Nephron progenitor cell (in vitro differentiated cells): ENCODE measurements at places on chromosomes 7 and 10.

- H3K27ac ChIP-seq: no peak overlapping the region
- H3K36me3 ChIP-seq: peaks cover 8% of the 10 kb centered on the region
- H3K4me3 ChIP-seq: no peak overlapping the region
- peaks cover 3% of the 10 kb centered on the region for H3K27me3 ChIP-seq
- no peak for DNase-seq
Measured at GRCh38 chr10:61170594-61170993, 226.6 kb upstream of the RHOBTB1 start.

DNA sequence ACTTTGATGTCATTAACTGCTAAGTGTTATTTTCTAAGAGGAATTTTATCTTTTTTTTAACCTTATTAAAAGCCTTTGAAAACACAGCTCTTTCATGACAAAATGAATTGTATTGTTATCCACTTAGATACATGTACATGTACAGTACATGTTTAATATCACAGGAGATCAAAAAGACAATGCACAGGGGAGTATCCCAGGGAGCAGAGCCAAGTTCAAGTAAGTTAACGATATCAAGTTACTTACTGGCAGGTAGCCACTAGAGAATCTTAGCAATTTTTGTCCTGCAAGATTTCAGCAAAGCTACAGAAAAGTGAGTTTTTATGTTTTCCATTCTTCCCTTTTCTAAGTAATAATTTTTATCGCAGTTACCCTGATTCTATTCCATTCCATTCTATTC, 33.9 kb upstream of the ARL4A start:
- no peaks in the 10 kb centered on the region for H3K4me1 ChIP-seq
- no peak for DNase-seq
- H3K27ac ChIP-seq: no peak overlapping the region
- no peak overlapping the region for H3K4me3 ChIP-seq
- H3K36me3 ChIP-seq: no peaks in the 10 kb centered on the region

DNA sequence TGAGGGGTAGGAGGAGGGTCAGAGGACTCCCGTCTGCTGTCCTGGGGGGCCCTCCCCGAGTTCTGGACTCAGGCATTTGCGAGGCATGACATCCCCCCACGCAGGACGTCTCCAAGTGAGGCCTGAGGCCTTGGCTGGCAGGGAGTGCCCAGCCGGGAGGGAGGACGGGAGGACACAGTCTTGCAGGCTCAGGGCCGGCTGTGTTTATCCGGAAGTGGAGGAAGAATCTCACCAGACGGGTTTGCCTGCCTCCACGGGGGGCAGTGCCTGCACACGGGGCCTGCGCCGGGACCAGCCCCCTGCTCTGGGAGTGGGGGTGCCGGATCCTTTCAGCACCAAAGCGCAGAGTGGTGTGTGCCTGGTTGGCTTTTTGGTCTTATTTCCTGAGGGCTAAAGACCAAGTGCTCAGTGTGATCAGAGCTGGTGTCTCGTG, 10.9 kb downstream of the PWWP2B start:
- peaks cover 52% of the 10 kb centered on the region for H3K4me1 ChIP-seq
- H3K27me3 ChIP-seq: no peaks in the 10 kb centered on the region
- H3K27ac ChIP-seq: no peak overlapping the region

DNA sequence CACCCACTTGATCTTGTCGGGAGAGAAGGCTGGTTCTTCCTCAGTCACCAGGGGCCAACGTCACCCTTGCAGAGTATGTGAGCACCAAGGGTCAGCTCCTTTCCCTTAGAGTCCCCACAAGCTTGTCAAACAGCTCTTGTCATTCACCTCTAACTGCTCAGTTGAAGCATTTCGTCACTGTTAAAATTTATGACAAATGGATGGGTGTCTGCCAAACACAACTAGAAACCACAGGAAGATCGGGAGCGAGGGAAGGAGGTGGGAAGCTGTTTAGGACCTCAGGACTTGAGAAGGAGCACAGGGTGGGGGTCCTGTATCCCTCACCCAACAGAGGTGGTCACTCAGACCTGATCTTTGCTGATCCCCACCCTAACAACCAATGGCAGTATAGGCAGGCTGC, 373.3 kb upstream of the IGFBP3 start:
- peaks cover 4% of the 10 kb centered on the region for H3K36me3 ChIP-seq
- no peak for DNase-seq

- H3K27ac ChIP-seq: peak overlapping the region; percentile 68
- H3K4me1 ChIP-seq: peaks cover 28% of the 10 kb centered on the region
- H3K27me3 ChIP-seq: peaks cover 7% of the 10 kb centered on the region
- no peak for DNase-seq
- H3K4me3 ChIP-seq: no peak overlapping the region
- no peaks in the 10 kb centered on the region for H3K36me3 ChIP-seq
Measured at GRCh38 chr7:2864204-2864985, 20.3 kb upstream of the GNA12 start.

DNA sequence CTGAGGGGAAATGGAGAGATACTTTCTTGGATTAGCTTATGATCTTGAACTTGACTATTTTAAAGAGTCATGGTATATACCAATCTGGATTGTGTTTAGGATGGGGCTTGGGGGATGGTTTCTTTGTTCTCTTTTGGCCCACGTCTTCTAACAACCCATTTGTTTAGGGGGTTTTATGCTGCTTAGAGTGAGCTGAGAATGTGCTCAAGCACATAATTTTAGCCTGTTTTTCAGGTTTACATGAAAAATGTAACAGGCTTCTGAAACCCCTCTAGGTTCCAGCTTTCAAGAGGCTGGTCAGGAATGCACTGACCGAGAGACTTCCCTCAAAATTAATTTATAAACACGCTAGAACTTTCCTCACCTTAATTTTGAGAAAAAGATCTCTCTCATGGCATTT, 94.3 kb downstream of the AUTS2 start:
- DNase-seq: no peak
- peaks cover 50% of the 10 kb centered on the region for H3K4me1 ChIP-seq
- H3K27me3 ChIP-seq: peaks cover 8% of the 10 kb centered on the region
- peaks cover 5% of the 10 kb centered on the region for H3K36me3 ChIP-seq

GRCh38 chr7:128053023-128053422, 21.8 kb upstream of the LRRC4 start:
- DNase-seq: no peak
- no peaks in the 10 kb centered on the region for H3K36me3 ChIP-seq
- H3K4me1 ChIP-seq: peaks cover 41% of the 10 kb centered on the region
- no peak overlapping the region for H3K4me3 ChIP-seq

GRCh38 chr7:95199779-95200558, 124.4 kb downstream of the PON1 start:
- peaks cover 10% of the 10 kb centered on the region for H3K27me3 ChIP-seq
- peak; percentile 30 for DNase-seq
- peaks cover 24% of the 10 kb centered on the region for H3K4me1 ChIP-seq
- peak overlapping the region; percentile 74 for H3K27ac ChIP-seq
- H3K36me3 ChIP-seq: peaks cover 9% of the 10 kb centered on the region

- no peak overlapping the region for H3K4me3 ChIP-seq
- no peak for DNase-seq
- peaks cover 49% of the 10 kb centered on the region for H3K36me3 ChIP-seq
Measured at GRCh38 chr7:44057849-44058758, 7.3 kb downstream of the PGAM2 start.
